NCI-H1092 (cell line): ENCODE measurements at places on chromosomes 5 and 9.

GRCh38 chr5:28517691-28518090 is 1479.3 kb upstream of the CDH9 start:
- no peak for DNase-seq

- no peak for DNase-seq
Measured at GRCh38 chr9:118984607-118985006, 384.6 kb downstream of the BRINP1 start.

DNA sequence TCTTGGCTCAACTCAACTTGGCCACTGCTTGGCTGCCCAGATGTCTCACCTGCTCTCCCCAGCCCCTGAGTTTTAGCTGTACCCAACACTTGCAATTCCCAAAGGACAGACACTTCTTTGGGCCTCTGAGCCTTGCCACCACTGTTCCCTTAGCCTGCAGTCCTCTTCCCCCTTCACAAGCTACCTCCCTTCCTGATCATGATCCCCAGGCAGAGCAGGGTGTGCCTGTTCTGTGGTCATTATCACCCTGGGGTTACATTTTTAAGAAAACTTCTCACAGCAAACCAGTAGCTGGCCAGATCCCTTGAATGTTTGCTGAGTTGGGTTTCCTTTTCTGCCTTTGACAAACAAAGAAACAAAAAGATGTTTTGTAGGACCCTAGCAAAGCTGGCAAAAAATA is 87.5 kb upstream of the PRRC1 start:
- DNase-seq: no peak

DNA sequence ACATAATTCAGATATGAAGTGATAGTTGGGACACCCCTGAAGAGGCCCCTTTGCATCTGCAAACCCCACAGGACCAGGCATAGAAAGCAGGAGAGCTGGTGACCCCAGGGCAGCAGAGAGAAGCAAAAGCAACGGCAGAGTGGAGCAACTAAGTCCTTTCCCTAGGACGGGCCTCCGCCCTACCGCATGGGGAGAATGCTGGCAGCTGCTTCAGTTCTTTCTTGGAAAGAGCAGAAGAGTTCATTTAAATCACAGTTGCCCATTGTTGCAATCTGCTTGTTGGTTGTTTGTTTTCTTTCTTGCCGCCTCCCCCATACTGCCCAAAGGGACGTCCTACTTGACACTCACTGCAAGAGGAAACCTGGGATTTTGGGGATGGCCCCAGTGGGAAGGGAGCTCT is 126.2 kb downstream of the ADAMTS16 start:
- DNase-seq: no peak

- DNase-seq: no peak
Measured at GRCh38 chr9:17863924-17864323, 285.1 kb downstream of the SH3GL2 start.

DNA sequence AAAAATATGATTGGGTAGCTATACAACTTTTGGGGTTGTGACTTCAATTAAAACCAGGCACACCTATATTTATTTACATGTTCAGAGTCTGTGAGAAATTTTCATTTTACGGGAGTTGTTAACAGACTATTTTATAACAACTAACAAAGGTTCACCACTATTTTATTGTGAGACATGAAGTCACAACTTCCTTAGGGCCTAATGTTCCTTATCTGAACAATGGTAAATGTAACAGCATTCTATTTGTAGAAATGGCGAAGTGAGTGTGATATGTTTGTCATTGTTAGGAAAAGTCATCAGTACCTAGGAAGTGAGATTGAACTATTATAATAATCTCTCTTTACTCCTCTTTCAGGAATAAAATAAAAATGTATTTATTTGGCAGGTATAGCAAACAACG is 67.4 kb downstream of the CSNK1G3 start:
- no peak for DNase-seq

DNA sequence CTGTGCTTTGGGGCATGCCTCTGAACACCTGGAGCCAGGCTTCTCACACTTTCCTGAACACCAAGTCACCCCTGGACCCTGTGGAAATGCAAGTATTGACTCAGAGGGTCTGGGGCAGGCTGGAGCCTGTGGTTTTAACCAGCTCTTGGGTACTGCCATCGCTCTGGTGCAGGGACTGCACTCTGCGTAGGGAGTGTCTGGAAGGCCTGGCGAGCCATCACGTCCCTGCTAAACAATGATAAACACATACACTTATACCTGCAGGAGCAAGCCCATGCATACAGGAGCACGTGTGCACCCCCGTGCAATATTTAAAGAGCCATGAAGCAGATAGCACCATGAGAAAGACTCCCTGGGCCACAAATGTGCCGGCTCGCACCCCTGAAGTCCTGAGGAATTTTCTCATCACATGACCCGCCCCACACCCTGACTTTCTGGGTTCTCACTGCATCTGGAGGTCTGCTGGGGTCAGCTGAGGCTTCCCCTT is 267.7 kb downstream of the GADD45G start:
- no peak for DNase-seq

DNA sequence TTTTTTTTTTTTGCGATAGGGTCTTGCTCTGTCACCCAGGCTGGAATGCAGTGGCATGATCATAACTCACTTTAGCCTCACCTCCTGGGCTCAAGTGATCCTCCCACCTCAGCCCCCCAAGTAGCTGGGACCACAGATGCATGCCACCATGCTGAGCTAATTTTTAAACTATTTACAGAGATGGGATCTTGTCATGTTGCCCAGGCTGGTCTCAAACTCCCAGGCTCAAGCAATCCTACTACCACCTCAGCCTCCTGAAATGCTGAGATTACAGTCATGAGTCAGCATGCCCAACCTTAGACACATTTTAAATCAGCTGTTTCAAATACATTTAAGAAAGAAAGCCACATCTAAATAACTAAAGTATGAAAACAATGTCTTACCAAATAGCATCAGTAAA is 439.0 kb downstream of the EBF1 start:
- no peak for DNase-seq

DNA sequence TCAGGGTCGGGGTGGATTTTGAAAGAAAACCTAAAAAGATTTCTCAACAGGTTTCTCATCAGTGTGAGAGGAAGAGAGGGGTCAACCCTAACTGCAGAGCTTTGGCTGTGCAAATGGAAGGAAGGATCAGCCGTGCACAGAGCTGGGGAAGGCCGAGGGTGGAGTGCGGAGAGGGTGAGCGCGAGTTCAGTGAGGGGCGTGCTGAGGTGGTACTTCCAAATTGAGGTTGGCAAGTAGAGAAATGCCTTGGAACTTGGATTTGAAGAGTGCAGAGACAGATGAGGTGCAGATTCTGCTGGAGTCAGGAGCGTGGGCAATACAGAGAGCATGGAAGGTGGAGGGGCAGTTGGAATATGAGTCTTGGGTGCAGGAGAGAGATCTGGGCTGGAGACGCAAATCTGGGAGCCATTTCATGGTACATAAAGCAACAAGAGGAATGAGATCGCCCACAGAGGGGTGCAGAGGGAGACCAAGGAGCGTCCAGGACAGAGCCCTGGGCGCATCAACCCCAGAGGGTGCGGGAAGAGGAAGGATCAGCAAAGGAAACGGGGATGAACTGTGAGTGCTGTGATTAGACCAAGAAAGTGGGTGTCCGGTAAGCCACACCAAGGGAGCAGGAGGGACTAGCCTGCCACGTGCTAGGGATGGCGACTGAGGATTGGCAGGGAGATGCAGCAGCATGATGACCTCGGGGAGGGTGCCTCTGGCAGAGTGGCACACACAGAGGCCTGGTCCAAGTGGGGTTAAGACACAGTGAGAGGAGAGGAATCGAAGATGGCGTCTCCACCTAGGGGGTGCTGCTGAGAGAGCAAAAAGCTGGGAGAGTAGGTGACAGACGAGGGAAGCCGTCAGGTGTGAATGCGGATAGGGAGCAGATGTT is 105.8 kb downstream of the ADAMTS2 start:
- DNase-seq: no peak

- DNase-seq: no peak
Measured at GRCh38 chr9:112852741-112853504, 37.8 kb downstream of the SLC46A2 start.

DNA sequence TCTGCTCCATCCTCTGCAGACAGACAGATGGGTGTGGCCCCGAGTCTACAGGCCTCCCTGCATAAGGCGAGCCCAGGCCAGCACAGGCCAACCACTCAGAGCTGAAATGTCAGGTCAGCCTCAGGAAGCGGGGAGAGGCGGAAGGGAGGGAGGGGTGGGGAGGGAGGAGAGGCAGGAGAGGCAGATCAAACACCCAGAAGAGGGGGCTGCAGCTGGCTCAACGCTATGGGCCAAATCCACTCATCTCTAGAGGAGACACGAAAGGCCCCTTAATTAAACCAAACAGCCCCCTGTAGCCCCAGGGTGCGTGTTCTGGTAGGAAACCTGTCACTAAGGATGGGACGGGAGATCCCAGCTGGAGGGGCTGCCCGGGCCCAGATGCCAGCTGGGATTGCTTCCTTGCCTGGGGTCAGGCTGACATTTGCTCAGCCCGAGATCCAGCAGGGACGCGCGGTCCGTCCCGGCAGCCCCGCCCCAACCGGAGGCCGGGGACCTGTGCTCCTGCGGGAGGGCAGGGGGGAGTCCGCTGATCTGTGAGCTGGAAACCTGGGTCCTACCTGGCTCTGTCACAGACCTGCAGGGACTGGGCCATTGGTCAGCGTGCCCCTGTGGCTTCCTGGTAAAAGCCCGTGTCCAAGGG is 97.2 kb upstream of the SARDH start:
- peak; percentile 26 for DNase-seq

DNA sequence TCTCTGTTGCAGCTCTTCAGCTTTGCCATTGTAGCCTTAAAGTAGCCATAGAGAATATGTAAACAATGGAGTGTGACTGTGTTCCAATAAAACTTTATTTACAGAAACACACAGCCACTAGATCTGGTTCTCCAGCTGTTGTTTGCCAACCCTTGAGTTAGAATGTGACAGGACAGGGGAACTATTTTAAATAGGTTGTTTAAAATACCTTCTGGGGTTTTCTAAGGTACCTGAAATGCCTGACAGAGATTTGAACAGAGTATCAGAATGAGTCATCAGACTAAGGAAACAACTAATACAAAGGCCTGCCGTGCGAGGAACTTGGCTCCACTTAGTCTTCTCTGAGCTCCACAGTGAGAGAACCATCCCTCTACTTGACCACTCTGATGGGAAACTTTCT is 85.4 kb downstream of the HSD17B4 start:
- DNase-seq: no peak

GRCh38 chr5:149035372-149035790 is 27.5 kb downstream of the SH3TC2 start:
- DNase-seq: peak; percentile 51

DNA sequence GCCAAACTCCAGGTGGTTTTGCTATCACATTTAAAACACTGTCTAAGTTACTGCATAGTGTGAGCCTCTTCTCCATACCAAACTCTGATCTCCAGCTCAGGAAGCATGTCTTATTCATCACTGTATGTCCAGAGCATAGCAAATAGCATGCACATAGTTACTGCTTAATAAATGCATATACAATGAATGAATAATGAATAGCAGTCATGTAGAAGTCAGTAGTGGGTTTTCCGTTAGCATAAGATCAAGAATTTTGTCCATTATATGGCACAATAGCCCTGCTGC is 329.4 kb downstream of the ARRDC3 start:
- no peak for DNase-seq

DNA sequence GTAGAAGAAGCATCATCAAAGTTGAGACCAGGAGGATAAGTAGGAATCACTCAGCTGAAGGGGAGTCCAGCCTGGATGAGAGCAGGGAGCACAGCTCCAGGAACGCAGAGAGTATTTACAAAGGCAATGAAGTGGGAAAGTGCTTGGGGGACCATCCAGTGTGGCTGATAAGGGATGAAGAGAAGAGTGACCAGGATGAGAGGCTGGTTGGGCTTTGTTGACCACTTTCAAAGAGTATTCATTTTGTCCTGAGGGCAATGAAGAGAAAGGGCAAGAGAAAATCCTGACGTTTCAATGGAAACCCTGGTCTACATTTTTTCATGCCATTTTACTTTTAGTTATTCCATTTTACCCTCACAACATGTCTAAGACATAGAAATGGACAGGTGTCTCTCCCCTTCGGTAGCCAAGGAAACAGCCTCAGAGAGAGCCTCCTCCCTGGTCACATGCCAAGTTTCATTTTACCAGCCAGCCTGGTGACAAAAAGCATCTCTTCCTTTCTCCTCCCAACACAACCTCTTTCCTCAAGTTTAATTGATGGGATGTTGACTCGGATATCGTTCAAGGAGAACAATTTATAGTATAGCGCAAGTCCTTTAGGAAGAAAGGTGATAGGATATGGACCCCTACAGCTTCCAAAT is 492.7 kb upstream of the CLINT1 start:
- peak; percentile 23 for DNase-seq

- no peak for DNase-seq
Measured at GRCh38 chr9:14273696-14274121, 40.2 kb downstream of the NFIB start.

GRCh38 chr9:126620478-126620877 is 6.8 kb downstream of the LMX1B start:
- no peak for DNase-seq

- no peak for DNase-seq
Measured at GRCh38 chr5:73673161-73673591, 47.2 kb downstream of the ARHGEF28 start.

- DNase-seq: no peak
Measured at GRCh38 chr9:32928145-32928763, 73.2 kb downstream of the APTX start.

- no peak for DNase-seq
Measured at GRCh38 chr5:124419531-124419930, 326.9 kb downstream of the ZNF608 start.

DNA sequence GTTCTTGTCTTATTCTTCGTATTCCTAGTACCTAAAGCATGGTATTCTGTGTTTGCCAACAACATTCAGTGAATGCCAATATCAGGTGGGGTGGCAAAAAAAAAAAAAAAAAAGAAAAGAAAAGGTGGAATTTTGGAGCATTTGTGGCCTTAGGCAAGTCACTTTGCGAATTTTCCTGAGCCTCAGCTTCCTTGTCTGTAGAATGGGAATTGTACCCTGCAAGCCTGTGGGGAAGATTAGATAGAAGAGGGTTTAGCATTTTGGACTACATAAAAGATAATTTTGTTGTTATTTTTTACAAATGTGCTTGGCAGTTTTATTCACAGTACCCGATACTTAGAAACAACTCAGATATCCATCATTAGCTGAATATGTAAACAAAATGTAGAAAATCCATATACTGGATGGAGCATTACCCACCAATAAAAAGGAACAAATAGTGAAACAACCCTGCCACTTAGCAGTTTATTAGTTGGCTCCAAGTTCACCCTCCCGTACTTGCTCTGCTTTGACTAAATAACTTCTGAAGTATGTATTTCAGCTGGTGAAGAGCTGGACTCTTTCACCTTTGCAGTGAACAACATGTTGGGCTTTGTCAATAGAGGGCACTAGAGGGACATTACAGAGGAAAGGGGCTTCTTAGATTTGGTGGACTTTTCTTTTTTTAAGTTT is 13.6 kb downstream of the UBE2D2 start:
- no peak for DNase-seq

DNA sequence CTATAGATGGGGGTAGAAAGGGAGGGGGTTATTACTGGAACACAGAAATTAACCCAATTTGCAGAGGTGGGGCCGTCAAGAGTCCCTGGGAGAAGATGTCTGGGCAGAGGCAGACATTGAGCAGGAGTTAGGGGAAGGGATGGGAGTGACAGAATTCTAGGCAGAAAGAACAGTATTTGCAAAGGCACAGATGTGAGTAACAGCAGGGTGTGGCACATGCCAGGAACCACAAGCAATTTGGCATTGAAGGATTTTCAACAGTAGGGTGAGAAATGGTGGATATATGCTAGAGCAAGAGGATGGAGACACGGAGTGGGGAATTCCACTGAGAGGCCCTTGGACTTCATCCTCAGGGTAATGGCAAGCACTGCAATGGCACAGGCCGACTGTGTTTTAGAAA is 71.6 kb upstream of the FRRS1L start:
- no peak for DNase-seq
